Hematopoietic multipotent progenitor cell treated with erythropoietin and hydrocortisone succinate and interleukin-3 and kit ligand, for 4 days (in vitro differentiated cells): ENCODE measurements at places on chromosomes 12 and 14.

GRCh38 chr12:127803545-127803944 is 463.4 kb upstream of the TMEM132C start:
- DNase-seq: peak; percentile 24

DNA sequence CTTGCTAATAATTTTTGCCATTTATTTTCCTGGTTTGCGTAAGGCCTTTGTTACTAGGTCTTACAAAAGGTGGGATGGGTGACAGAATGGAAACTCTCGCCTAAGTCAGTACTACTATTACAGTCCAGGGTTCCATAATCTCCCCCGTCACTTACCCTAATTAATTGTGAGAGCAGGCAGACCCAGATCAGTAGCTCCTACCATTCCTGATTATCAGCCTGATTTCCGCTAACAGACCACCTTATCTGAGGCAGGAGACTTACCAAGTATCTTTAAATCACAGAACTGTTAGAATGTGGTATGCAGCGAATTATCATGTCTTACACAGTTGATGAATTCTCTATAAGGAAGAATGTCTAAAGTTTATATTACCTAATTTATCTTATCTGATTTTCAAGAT is 234.7 kb downstream of the FOXN3 start:
- peak; percentile 34 for DNase-seq

DNA sequence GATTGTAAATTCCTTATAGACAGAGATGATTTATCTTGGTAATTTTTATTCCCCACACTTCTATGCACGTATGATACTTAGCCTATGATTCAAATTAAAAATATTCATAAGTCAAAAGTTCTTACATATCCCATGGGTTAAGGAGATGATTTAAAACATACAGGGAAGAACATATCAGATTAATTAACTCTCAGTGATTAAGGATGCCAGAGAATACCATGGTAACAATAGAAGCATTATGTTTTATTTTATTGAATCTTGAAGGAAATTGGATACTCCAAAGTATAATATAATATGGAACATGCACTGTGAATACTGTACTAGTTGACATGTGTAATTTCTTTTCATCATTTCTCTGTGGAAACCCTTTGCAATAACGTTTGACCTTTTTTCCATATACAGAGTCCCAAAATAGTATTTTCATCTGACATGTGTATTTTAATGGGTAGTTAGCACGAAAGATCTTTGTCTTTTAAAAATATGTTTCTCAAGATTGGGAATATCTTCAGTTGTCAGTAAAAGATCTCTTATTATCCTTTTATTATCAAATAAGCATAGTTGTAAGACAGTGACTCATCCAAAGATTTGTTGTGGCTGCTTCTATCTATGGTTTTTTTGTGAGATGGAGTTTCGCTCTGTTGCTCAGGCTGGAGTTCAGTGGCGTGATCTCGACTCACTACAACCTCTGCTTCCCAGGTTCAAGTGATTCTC is 166.7 kb downstream of the RAD51B start:
- no peak for DNase-seq

GRCh38 chr12:2934371-2934770 is 24.8 kb upstream of the TEAD4 start:
- DNase-seq: no peak

DNA sequence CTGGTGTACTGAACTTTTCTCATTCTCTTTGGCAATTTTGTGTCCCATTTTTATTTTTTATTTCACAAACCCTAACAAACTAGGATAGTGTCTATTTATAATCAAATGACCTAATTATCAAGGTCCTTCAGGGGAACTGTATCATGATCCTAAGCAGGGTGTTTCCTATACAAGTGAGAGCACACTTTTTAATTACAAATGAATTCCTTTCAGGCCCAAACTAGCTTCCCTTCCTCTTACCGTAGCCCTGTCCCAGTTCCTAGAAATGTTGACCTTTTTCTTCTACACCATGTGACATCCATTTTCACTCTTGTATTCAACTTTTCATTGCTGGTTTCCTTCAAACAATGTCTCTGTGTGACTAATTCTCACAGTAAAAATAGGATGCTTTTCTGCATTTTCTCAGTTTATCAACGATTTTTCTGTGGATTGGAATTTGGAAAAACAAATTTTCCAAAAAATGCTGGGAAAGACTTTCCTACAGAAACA is 411.4 kb downstream of the CCDC91 start:
- peak; percentile 10 for DNase-seq

DNA sequence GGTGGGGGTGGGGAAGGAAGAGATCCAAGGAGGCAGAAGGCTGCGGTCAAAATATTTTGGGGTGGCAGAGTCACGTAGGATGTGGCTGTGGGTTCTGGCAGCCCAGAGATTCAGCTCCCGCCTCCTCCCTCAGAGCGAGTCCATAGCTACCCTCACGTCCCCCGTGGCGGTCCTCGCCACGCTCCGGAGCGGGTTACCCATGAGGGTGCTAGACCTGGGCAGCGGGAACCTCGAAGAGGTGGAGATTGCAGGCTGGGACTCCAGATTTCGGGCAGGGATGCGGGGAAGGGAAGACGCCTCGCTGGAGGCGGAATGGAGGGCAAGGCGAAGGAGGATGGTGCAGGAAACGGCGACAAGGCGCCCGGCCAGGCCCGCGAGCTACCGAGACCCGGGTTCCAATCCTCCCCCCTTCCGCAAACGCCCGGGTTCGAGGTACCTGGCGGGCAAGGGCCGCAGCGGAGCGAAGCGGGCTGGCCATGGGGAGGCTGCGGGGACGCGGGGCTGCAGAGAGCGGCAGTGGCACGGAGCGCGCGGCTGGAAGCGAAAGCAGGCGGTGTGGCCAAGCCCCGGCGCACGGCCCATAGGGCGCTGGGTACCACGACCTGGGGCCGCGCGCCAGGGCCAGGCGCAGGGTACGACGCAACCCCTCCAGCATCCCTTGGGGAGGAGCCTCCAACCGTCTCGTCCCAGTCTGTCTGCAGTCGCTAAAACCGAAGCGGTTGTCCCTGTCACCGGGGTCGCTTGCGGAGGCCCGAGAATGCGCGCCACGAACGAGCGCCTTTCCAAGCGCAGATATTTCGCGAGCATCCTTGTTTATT is 46.2 kb downstream of the BCAT1 start:
- peak; percentile 72 for DNase-seq

DNA sequence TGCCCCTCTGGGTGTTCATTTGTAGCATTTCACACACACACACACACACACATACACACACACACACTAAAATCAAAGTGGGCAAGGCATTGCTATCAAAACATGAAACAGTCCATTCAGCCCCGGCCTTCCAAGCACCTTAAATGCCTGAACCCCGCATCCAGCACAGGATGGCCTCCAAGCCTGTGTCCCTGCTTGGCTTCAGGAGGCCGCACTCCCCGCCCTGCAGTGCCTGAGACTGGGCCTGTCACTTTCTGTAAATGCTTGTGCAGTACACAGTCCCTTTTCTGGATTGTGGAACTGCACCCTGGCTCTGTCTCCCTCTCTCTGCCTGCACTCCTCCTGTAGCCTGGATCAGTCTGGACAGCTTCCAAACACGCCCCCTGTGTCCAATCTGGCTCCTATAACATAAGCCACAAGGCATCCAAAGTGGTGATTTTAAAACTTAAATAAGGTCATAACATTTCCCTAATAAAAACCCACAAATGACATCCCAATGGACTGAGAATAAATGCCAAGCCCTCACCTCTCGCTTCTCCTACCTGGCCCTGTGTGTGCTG is 972.2 kb upstream of the TMEM132C start:
- DNase-seq: no peak

GRCh38 chr12:46456356-46457334 is 84.1 kb upstream of the SLC38A2 start:
- no peak for DNase-seq

DNA sequence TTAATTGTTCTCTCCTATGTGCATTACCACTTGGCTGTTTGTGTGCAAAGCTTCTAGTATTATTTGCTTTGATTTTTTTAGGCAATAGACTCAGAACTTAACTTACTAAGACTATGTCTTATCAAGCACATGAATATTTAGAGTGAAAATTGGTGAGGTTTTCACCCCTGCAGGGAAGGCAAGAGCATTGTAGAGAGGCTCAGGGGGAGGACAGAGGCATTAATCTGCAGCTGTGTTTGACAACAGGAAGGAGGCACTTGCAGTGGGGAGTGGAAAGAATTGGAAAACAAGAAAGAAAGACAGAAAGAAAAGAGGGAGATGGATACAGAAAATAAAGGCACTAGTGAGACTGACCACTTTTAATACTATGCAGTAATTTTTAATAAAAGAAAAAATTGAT is 431.6 kb downstream of the PDZRN4 start:
- no peak for DNase-seq

GRCh38 chr12:113912760-113913329 is 53.3 kb downstream of the RBM19 start:
- DNase-seq: peak; percentile 80

DNA sequence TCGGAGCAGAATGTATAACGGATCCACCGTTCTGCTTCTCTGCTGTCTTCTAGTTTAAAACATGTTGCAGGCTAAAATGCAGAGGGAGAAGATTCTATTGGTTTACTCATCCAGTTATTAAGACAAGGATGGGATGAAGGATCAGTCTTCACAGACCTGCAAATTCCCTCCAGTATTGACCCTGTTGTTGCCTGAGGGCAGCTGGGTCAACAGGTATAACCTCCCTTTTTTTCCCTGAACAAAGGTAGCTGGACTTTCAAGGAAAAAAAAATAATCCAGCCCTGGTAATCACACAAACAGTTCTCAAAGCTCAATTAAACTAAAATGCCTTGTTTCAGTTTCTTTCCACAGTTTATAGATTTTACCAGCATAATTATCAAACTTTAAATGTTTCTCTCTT is 480.6 kb downstream of the ZFP36L1 start:
- no peak for DNase-seq

- DNase-seq: peak; percentile 50
Measured at GRCh38 chr14:65549429-65549828, 136.9 kb downstream of the FUT8 start.

GRCh38 chr12:46356655-46357437 is 15.7 kb downstream of the SLC38A2 start:
- DNase-seq: no peak

DNA sequence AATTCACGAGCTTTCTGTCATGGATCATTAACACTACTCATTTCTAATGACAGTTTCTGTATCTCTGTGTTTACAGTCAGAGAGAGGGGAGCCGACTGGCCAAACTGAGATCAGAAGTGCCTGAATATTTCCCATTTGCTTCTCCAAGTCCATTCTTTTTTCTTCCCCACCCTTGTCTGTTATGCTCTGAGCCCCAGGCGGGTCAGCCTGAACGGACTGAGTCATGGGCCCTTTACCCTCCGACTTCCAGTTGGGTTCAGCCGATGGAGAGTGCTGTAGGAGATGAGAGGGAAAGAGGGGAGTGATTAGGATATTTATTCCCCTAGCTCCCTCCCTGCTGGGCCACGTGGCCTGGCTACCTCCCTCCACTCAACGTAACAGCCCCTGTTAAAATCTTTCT is 104.7 kb downstream of the PAH start:
- DNase-seq: no peak

- DNase-seq: no peak
Measured at GRCh38 chr12:50751948-50752721, 11.8 kb upstream of the ATF1 start.

DNA sequence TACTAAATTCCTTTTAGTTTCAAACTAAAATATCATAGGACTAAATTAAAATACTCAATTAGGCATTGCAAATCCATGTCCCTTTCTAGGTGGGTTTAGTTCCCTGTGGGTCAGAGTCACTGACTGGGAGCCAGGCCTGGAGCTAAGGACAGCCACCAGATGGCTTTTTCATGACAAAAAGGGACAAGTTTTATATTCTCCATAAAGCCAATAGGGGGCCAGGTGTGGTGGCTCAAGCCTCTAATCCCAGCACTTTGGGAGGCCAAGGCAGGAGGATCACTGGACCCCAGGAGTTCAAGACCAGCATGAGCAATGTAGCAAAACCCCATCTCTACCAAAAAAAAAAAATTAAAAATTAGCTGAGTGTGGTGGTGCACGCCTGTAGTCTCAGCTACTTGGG is 35.4 kb upstream of the EIF5 start:
- peak; percentile 55 for DNase-seq

- peak; percentile 71 for DNase-seq
Measured at GRCh38 chr12:32305163-32305562, 94.2 kb upstream of the FGD4 start.

DNA sequence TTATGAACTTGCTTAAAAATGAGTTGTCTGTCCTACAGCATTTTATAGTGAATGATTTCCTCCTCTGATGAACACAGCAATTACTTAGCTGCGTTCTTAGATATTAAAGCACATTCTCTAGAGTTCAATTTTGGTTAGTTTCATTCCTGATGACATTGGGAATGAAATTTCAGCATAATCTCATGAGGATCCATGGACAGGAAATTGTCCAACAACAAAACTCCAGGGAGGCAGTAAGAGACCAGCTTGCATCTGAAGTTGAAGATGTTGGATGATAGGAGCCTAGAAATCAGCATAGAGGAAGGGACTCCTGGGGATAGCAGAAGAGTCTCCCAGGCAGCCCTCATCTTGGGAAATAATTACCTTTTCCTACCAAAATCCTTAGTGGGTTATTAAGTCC is 128.7 kb upstream of the RAP1B start:
- DNase-seq: no peak

- DNase-seq: peak; percentile 48
Measured at GRCh38 chr12:93089805-93090569, 160.9 kb upstream of the EEA1 start.

GRCh38 chr12:104515899-104516298 is 59.2 kb downstream of the CHST11 start:
- peak; percentile 83 for DNase-seq

GRCh38 chr12:6606331-6607131 is 648 bp downstream of the CHD4 start:
- peak; percentile 71 for DNase-seq

GRCh38 chr14:79543967-79544697 is 667.2 kb downstream of the DIO2 start:
- DNase-seq: peak; percentile 25

- DNase-seq: no peak
Measured at GRCh38 chr12:103801709-103802585, 39.1 kb downstream of the NT5DC3 start.

DNA sequence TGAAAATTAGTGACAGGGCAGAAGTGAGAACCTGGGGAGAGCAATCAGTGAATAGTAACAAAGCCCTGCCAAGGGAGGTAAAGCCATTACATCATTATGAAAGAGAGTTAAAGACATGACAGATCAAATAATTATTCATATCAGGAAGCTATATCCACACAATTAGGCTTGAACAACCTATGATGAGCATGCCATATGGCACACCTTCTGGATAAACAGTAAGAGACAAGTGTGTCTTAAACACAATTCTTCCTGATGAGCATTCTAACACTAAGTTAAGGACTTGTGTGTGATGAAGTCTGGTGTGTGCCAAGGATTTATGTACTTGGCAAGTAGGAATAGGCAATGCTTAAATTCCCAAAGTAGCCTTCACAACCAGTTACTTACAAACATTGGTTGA is 76.1 kb downstream of the GALNT4 start:
- no peak for DNase-seq

- no peak for DNase-seq
Measured at GRCh38 chr12:47804171-47804570, 15.5 kb downstream of the HDAC7 start.

DNA sequence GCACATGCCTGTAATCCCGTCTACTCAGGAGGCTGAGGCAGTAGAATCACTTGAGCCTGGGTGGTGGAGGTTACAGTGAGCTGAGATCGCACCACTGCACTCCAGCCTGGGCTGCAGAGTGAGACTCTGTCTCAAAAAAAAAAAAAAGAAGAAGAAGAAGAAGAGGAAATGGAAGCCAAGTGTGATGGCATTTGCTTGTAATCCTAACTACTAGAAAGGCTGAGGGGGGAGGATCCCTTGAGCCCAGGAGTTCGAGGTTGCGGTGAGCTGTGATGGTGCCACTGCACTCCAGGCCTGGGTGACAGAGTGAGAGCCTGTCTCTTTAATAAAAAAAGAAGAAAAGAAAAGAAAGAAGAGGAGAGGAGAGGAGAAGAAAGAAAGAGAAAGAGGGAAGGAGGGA is 52.1 kb downstream of the LGMN start:
- no peak for DNase-seq
